ENCODE measurements at places on chromosomes 2 and 18.

- no peak for DNase-seq
These were observed 72.8 kb downstream of the UPP2 start for GRCh38 chr2:158174495-158174894.

DNA sequence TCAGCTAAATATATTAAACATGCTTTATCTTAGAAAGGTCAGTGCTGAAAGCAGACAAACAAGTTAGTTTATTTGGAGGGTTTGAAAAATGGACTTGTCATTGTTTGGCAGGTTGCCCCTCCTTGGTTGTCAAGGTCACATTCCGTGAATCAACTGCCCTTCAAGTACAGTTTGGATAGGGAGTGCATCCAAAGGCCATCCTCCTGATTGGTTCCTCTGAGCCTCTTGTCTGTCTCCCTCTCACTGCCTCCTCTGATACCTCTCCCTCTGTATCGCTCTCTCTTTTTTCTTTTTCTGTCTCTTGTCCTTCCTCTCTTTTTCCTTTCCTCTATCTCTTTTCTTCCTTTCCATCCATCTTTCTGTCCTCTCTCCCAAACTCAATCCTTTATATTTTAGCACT is 5.4 kb downstream of the ITGAV start:
- no peak for DNase-seq

DNA sequence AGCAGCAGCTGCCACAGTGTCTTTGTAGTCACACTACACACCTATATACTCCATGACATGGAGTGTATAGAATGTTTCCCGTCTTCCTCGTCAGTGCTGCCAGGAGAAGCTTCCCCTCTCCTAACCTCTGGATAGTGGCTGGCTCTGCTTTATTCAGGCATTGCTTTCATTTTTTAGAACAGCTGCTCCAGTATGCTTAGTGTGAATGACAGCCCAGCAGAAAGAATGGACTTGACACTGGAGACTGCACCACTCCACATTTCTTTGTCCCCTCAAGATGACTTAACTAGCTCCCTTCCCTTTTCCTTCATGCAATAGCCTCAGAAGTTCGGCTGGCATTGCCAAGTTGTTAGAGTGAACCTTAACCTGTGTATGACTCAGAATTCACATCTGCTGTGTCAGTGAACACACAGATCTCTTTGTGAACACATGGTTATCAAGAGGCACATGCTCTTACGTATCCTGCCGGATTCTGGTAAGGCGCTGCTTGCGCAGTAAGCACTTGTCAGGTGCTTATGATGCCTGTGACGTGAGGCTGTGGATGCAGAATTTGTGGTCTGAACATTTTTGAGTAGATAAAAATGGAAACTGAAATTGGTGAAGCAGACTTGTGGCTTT is 73.9 kb downstream of the NEDD4L start:
- no peak for DNase-seq

GRCh38 chr2:136796339-136796738 is 31.0 kb downstream of the THSD7B start:
- no peak for DNase-seq

DNA sequence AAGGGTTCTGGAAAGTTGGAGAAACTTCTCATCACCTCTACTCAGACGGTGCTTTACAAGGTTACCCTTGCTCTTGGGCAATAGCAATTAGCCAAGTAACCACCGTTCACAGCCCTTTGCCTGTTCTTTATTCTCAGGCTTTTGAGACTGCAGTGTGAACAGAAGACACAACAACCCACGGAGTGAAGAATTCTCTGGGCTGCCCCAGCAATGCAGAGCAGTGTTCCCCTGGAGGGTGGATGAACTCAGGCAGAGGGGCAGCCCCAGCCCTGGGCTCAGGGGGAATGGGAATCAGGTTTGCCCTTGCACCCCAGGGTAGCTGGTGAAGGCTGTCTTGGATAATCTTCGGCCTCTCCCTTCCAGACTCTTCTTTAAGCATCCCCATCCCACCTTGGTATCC is 69.1 kb downstream of the MCFD2 start:
- DNase-seq = no peak

DNA sequence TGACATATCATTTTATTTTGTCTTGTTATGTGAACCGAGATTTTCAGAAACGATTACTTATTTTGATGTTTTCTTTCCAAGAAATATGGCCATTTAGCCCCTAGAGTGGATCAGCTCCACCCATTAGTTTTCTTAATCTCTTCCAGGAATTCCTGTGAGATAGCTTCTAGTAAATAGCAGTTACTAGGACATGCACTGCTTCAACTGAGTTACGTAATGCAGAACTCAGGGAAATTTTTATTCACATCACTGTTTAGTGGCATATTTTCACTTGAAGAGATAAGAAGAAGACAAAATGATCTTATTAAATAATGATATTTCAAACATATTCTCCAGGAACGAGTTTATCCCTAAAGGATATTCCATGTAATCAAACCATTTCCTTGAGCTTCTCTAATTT is 573.5 kb upstream of the CNTNAP5 start:
- DNase-seq = no peak

GRCh38 chr18:13191779-13192178 is 26.8 kb upstream of the LDLRAD4 start:
- DNase-seq = no peak

DNA sequence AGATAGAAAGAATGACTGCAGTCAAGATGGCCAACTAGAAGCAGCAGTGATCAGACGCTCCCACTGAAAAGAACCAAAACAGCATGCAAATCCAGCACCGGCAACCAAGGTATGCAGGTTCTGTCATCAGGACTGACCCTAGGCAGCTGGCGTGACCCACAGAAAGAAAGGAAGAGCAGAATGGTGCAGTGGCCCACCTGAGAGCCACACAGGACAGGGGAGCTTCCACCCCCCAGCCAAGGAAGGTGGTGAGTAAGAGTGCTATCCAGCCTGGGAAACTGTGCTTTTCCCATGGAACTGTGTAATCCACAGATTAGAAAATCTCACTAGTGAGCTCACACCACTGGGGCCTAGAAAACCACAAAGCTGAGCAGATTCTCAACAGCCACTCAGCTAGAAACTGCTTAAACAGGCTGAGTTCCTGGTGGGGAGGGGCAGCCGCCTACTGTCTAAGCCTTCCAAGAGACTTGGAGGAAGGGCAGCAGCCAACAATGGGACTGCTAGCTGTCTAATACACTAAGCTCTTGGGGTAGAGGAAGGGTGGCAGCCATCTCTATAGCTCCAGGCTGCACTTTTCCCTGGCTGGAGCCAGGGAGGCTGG is 127.9 kb downstream of the EVA1A start:
- peak; percentile 24 for DNase-seq

DNA sequence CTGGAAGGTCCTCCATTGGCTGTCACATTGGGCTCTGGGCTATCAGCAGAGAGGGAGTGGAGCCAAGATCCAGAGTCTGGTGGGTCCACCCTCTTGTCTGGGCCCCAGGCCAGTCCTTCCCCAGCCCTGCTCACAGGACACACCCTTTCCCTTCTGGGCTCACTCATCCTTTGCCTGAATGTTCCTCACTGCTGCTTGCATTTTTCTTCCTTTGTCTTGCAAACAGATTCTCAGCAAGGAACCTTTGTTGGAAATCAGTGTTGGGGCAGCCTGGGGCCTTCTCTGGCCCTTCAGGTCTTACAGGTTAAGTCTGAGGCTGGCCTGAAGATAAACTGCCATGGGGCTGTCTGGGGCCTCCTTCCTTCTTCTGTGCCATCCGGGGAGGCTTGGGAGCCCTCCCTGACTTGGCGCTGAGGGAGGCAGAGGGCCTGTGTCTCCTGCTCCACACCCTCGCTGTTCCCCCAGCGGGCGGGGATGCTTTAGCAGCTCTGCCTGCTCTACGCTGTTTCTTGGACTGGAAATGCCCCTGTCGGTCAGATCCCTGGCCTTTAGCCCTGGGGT is 11.5 kb upstream of the CELF4 start:
- no peak for DNase-seq

GRCh38 chr2:124131276-124131675 is 106.2 kb downstream of the CNTNAP5 start:
- DNase-seq = no peak

GRCh38 chr2:163897799-163898198 is 162.0 kb upstream of the FIGN start:
- no peak for DNase-seq

DNA sequence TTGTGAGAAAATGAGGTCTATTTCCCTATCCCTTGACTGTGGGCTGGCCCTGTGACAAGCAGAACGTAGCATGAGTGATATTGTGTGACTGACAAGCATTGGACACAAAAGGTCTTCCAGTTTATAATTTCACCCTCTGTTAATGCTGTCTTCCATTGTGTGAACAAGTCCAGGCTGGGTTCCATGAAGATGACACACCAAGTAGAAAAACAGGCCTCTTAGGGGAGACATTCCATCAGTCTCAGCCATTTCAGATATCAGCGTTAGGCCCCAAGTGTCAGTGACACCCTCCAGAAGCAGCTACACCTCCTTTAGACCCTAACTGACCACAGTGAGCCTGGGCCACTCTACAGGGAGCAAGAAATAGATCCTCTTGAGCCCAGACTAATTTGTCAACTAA is 511.3 kb downstream of the FBXO15 start:
- DNase-seq = no peak

DNA sequence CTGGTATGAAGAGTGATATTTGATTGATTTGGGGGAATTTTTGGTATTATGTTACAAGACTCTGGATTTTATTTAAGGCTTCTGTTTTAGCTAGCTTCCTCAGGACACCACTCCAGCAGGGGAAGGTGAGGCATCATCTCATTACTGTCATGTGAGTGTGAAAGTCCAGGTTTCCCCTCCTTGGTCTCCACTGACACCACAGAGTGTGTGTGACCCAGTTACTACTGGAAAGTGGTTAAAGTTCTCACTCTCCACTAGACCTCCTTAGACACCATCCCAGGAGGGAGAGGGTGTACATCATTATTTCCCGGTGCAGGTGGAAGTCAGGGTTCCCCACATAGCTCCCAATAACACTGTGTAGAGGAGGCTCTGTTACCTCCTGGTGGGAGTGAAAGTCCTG is 35.8 kb upstream of the EPG5 start:
- no peak for DNase-seq

GRCh38 chr18:23438046-23438377 is 15.1 kb upstream of the RIOK3 start:
- DNase-seq = no peak

DNA sequence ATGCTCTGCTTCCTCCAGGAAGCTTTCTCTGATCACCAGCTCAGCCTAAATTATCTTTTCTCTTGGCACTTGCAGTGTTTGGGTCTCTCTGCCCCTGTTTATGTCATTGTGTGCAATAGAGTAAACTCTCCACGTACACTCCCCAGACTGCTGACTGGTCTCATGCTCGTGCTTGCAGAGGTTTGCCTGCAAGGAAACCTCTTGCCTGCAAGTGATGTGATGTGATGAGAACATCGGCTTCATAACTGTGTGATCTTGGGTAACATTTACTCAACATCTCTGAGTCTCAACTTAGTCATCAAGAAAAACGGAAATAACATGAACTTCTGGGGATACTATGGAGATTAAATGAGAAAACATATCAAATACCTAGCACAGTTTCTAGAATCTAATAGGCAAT is 92.3 kb downstream of the BIN1 start:
- no peak for DNase-seq

GRCh38 chr2:42964439-42965083 is 172.2 kb upstream of the HAAO start:
- DNase-seq = no peak

DNA sequence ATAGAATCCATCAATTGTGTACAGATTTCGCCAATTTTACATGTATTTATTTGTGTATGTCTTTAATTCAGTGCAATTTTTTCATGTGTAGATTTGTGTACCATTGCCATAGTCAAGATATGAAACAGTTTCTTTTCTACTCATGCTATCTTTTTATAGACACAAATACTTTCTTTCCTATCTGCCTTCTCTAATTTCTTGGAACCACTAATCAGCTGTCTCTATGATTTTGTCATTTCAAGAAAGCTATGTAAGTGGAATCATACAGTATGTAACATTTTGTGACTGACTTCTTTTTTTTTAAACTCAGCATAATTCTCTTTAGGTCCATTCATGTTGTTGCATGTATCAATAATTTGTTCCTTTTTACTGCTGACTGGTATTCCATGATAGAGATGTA is 33.3 kb downstream of the KIAA1328 start:
- no peak for DNase-seq

DNA sequence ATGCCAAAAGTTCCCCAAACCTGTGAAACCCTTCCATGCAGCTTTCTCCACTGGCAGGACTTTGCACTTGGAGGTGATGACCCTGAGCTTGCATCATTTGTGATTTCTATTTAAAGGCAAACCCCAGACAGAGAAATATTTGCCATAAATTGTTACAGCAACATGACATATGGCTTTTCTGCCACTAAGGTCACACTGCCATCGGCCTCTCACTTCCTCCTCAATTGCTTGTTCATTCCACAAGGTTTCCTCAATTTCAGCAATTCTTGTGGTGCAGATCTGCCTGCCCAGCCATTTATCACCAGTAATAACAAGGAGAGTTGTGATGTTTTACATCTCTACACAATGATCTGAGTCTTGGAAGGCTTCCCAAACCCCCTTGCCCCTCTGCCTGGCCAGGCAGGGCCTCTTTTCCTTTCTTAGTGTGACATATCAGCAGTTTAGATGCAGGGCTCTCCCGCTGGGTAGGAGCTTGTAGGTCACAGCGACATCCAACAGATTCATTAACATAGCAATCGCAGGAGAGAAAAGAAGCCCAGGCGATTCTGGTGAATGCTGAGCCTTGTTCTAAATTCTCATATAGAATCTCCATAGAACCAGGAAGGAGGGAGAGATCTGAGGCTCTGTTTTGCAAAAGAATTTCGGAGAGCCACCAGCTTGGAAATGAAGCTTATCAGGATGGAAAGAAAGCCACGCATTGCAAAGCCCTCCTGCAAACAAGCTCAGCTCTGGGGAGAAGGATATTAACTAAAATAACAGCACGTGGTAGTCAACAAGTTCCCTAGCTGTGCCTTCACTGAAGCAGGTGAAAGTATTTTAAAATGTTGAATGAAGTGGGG is 46.7 kb upstream of the ITGA6 start:
- no peak for DNase-seq

- DNase-seq = no peak
These were observed 232.6 kb downstream of the ATAD2B start for GRCh38 chr2:23694058-23695045.

DNA sequence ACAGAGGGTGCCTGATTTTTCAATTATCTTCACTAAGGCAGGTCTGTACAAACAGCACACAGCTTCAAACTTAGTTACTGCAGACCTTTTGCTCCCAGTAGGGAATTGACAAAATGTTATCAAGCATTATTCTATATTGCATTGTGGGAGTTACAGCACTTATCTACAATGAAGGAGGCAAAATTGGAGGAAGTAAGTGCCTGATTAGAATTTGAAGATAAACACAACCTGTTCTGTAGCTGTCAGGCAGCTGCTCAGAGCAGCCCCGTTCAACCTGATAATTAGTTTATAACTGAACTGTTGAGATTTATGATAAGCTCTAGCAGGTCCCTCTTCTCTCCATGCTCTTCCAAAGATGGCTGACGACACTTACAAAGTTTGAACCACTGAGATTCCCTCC is 364.4 kb upstream of the CYRIA start:
- DNase-seq = no peak

DNA sequence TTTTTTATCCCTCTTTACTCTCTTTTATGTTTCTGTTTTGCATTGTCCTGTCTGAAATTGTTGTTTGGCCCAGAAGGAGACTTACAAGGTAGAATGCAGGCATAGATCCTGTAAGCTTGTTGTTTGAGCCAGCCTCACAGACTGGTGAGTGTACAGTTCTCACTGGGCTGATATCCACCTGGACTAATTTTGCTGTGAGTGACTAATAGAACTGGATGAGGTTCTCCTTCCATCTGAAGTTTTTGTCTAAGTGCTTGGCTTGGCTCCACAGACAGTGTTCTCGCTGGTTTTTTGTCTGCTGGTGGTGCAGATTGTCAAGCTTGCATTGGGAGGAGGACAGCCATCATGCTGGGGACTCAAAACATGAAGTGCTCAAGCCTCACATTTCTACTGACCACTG is 495.7 kb downstream of the TSN start:
- no peak for DNase-seq

- DNase-seq = no peak
These were observed 12.3 kb downstream of the AQP12B start for GRCh38 chr2:240670402-240670801.
